RPMI7951 (cell line): ENCODE measurements at places on chromosomes 5 and 9.

GRCh38 chr5:133470841-133471240, 141.5 kb downstream of the FSTL4 start:
- no peak for DNase-seq

GRCh38 chr5:65707663-65708062, 14.2 kb downstream of the SGTB start:
- no peak for DNase-seq

DNA sequence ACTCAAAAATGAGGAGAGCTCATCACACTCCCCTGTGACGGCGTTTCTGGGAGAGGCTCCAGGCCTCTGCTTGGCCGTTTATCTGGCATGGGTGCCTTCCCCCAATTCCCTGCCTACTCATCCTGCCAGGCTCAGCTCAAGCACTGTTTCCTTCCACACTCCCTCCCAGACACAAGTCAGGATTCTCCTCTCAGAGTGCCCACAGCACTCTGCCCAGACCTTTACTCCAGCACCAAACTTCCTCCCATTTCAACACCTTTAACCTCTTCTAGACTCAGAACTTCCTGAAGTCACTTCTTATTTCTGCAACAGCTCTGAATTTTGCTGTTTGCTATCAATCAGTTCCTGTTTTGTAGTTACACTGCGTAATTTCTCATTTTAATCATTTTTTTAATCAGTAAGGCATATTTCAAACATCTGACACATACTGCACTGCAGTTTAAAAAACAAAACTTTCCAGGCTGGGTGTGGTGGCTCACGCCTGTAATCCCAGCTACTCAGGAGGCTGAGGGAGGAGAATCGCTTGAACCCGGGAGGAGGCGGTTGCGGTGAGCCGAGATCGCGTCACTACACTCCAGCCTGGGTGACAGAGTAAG, 16.0 kb downstream of the TRMO start:
- DNase-seq, result no peak

DNA sequence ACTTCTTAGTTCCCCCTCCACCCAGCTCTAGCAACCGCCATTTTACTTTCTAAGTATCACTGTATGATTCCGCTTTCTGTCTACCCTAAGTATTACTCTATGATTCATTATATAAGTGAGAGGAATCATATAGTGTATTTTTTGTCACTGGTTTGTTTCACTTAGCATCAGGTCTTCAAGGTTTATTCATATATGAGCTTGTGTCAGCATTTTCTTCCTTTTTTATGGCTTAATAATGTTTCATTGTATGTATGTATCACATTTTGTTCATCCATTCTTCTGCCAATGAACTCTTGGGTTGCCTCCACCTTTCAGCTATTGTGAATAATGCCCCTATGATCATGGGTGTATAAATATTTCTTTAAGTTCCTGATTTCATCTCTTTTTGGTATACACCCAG, 222.8 kb downstream of the SNCAIP start:
- no peak for DNase-seq
